ENCODE measurements at places on chromosomes 7 and 10.

DNA sequence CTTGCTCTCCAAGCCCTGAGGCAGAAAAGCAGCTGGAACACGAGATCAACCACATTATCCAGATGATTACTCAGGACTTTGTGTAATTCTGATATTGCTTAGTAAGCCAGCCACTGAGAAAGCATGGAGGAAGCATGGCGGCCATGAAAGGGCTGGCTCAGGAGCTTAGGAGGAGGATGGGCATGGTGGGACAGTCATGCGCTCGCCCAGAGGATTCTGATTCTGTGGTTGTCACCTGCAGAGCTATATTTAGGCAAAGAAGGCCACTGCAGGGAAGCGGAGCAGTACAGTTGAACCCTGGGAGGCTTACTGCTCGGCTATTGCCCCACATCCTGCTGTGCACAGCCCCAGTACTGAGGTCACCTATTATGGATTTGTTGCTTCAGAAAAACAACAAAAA, 128.8 kb upstream of the DNAJB12 start:
- DNase-seq = no peak

DNA sequence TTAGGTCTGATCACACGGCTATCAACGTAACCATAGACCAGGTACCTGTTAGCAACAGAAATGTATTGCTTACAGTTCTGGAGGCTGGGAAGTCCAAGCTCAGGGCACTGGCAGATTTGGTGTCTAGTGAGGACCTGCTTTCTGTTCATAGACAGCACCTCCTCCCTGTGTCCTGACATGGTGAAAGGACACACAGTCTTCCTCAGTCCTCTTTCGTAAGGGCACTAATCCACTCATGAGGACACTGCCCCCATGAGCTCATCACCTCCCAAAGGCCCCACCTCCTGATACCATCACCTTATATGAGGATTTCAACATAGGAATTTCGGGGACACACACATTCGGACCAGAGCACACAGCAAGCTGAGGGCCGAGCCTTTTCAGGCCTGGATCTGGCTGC, 71.4 kb upstream of the BTBD16 start:
- DNase-seq = no peak

- no peak for DNase-seq
Observed at GRCh38 chr7:2821161-2821841, 22.8 kb downstream of the GNA12 start.

GRCh38 chr7:22696541-22697228, 30.3 kb upstream of the IL6 start:
- DNase-seq = no peak

GRCh38 chr7:140635345-140635744, 5.3 kb downstream of the DENND2A start:
- DNase-seq = no peak
